ENCODE measurements at places on chromosomes 16 and 17.
A peak's percentile ranks its signal among the peaks of the same experiment; 100 is the strongest.

GRCh38 chr17:44539673-44540072 is 17.6 kb upstream of the FZD2 start:
- no peak for DNase-seq

DNA sequence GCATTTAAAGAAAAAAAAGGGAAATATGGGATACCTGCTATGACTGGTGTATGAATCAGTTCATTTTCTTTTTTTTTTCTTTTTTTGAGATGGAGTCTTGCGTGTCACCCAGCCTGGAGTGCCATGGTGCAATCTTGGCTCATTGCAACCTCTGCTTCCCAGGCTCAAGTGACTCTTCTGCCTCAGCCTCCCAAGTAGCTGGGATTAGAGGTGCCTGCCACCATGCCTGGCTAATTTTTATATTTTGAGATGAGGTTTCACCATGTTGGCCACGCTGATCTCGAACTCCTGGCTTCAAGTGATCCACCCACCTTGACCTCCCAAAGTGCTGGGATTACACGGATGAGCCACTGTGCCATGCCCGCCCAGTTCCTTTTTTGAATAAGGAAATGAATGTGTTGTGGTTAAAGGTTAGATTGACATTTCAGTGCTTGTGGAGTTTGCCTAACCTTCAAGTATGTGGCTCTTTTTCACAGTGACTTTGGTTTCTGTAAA is 7.7 kb downstream of the HAPSTR1 start:
- no peak for DNase-seq

DNA sequence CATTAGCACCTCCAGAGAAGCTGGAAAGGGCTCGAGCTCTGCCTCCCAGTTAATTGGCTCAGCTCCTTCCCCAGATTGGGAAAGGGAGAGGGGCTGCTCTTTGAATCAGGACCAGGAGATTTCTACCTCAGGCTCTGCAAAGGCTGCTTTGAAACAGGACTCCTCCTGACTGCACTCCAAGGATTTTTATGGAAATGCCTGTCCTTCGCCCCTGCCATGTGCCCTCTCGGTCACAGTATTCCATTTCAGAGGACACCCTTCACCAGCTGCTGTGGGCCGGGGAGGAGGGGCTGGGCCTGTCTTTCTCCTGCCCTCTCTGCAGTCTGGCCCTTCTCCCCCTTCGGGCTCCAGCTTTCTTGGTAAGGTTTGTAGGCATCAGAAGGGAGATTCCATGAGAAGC is 13.6 kb downstream of the MRM1 start:
- DNase-seq, result no peak

DNA sequence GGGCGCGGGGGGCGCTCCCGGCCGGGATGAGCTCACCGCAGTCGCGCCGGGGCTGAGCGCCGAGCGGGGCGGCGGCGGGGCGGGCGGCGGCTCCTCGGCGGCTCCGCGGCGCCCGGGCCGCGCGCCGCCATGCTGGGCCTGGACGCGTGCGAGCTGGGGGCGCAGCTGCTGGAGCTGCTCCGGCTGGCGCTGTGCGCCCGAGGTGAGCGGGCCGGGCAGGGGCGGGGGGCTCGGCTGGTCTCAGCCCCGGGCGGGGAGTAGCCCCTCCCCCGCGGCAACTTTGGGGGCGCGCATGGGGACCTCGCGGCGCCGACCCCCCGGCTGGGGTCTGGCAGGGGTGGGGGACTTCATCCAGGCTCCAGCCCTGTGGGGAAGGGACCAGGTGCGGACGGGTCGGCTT is at the start of gene ARHGDIG:
ARHGDIG (plus strand) TSS at position 40 of the 400 bp plus-strand sequence; CDS start at position 130, 90 bp downstream.
- DNase-seq, result no peak

DNA sequence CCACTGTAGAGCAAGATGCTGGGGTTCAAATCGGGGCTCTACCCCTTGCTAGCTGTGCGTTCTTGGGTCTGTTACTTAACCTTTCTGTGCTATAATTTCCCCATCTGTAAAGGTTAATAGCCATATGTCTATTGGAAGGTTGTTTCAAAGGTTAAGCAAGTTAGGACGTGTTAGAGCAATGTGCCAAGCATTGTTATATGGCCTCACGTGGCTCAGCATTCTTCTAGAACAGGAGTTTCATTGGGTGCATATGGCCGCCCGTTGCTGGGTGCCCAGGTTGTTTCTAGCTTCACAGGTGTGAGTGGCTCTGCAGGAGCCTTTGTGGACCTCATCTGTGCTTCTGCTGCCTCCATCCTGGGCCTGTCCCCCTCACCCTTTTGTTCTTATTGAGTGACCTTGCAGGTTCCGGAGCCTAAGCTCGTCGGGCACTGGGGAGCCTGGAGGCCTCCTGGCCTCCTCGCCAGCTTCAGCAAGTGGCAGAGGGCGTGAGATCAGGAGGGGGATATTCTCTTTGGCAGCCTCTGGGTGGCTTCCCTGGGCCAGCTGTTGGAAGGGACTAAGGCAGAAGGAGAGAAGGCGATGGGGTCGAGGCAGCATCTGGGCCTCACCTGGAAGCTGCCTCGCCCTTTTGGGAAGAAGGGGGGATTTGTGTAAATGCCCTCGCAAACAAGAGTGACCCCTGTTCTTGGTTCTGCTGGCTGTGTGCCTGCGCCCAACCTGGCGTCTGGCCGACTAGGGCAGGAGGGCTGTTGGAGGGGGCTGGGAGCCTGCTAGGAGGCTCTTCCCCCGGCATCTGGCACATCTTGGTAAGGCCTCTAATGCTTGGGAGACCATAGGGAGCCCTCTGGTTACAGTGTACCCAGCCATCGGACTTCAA is 80.2 kb upstream of the CIBAR2 start:
- DNase-seq, result no peak

- DNase-seq, result no peak
Measured at GRCh38 chr17:58694826-58695225, 2.4 kb downstream of the RAD51C start.

DNA sequence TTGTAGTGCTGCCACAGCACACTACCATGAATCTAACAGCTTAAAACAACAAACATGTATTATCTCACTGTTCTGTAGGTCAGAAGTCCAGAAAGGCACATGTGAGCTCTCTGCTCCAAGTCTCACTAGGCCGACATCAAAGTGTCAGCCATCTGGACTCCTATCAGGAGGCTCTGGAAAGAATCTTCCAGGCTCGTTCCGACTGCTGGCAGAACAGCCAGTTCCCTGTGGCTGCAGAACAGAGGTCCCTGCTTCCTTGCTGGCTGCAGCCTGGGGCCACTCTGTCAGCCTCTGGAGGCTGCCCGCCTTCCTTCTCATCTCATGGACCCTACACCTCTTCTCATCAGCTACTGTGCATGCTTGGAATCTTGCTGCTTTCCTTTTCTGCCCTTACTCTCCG is 168.9 kb downstream of the CBLN1 start:
- DNase-seq, result no peak

DNA sequence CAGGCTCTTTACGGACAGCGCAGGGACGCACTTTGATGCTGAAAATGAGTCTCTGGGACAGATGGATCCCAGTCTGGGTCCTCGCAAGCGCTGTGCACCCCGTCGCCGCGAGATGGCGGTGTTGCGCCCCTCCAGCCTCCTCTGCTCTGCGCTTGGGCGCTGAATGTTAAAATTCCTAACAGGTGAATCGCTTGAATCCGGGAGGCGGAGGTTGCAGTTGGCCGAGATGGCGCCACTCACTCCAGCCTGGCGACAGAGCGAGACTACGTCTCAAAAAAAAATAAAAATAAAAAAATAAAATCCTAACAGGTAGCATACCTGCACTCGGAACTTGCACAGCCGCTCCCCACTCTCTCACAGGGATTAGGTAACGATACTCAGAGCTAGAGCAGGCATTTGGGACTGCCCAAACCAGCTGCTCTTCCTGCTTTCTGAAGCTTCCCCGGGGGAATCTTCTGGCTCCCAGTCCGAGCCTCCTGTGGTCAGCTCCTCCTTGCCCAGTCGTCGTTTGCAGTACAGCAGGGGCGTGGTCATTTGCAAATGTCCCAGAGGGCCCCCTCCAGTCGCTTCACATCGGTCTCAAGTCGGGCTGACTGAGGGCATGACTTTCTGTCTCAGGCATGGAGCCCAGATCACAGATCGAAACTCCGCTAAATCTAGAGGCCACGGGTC is 26.2 kb upstream of the OSGIN1 start:
- DNase-seq, result peak; percentile 25

DNA sequence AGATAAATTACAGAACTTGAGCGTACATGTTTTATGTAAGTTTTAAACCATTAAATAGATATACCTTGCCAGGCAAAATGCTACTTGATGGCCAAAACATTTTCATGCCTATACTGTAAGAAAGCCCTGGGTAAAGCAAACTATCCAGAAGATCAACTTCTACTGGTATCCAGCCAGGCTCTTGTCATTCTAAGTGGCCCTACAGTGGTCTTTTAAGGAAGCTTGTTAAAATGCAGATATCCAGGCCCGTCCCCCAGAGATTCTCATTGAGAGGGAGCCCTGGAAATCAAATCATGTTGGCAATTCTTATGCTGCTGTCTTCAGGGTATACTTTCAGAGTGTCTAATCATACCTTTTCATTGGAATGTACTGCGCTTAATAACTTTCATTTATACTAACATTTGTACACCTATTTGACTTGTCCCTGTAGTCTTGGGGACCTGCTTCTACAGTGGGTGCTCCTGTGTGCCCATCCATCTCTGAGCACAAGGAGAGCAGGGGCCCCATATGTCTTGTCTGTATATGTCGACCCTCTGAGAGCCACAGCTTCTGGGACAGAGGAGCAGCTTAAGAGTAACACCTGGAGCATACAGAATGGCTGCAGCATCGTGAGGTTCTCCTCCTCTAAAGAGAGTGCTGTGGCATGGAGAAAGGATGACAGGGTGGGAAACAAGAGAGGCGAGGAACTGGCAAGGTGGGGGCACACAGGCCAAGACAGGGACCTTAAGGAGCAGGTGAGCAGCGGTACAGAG is 43.6 kb upstream of the ANKFY1 start:
- DNase-seq, result no peak

Data from activated effector memory CD4-positive, alpha-beta T cell treated with Interleukin-2 at 50 U/mL for 16 hours (primary cell).